ENCODE measurements at places on chromosomes 1 and 21. TPM values are rescaled to one million over a fixed set of nuclear protein-coding genes. Genes with fewer than 3 reads are reported as not detected.

DNA sequence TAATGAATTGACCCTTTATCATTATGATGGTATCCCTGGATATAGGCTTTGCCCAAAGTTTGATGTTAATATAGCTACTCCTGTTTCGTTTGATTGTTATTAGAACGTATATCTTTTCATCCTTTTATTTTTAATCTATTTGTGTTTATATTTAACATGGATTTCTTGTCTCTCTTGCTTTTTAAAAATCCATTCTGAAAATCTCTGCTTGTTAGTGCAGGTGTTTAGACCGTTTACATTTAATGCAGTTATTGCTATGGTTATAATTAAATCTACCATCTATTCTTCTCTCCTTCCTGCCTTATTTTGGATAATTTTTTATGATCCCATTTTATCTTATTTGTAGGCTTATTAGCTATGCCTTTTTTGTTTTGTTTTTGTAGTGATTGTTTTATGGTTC lies 12.4 kb downstream of the TSNAX start:
- DNase-seq, result no peak

- no peak for DNase-seq
These were observed 25.6 kb downstream of the PDC start for GRCh38 chr1:186435336-186435735.

- no peak for DNase-seq
These were observed 29.1 kb upstream of the ZNF281 start for GRCh38 chr1:200438911-200439310.

DNA sequence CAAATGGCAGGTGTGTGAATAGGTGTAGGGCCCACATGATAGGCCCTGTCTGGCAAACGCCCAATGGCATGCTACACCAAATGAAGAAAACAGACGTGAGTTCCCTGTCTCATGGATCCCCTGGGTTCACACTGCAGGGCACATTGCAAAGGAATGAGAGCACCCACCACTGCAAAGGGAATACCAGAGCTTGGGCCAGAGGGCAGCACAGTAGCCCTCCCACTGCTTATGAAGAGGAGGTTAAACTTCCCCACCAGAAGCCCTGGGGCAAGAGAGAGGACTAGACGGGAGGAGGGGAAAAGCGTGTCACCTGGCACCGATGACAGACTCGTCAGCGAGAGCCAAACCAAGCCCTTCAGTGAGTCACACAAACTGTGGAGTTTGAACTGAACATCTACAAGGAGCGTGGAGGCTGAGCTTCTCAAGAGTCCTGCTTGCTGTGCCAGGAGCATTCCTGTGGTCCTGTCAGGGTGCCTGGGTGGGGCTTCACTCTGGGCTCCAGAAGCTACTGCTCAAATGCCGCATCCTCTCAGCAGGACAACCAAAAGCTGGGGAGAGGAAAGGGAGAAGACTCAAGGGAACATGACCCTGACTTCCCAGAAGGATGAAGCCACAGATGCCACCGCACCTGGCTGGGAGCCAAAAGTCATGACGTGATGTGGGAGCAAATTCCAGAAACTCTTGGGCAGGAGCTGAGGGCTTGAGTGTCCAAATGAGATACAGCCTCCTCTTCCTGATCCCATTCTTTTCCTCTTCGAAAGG lies 61.1 kb downstream of the TOMM20 start:
- DNase-seq, result no peak

GRCh38 chr1:54542120-54542961 lies 5.7 kb upstream of the ACOT11 start:
- no peak for DNase-seq

GRCh38 chr1:94093996-94094395 lies 27.0 kb downstream of the ABCA4 start:
- no peak for DNase-seq

- DNase-seq, result peak; percentile 70
These were observed 9.7 kb downstream of the PLA2G2F start for GRCh38 chr1:20148571-20149500.

DNA sequence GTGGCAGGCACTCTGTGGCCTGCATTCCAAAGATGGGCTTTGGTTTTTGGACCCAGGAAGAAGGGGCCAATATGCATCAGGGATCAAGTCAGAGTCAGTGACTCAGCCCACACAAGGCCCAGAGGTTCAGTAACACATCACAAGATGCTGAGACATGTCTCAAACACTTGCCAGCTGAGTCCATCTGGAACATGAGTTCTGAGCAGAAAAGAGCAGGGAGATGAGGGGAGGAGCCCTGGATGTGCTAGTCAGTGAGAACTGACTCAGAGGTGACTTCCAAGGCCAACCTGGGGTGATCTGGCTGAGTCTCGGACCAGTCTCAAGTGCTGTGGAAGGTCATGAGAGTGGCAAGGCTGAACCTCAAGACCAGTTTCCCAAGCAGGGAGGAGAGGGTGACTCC lies 150.1 kb downstream of the CDC7 start:
- no peak for DNase-seq

- no peak for DNase-seq
These were observed 29.0 kb downstream of the SIM2 start for GRCh38 chr21:36727866-36728265.

- no peak for DNase-seq
These were observed 49.0 kb downstream of the BRINP2 start for GRCh38 chr1:177219554-177220458.

DNA sequence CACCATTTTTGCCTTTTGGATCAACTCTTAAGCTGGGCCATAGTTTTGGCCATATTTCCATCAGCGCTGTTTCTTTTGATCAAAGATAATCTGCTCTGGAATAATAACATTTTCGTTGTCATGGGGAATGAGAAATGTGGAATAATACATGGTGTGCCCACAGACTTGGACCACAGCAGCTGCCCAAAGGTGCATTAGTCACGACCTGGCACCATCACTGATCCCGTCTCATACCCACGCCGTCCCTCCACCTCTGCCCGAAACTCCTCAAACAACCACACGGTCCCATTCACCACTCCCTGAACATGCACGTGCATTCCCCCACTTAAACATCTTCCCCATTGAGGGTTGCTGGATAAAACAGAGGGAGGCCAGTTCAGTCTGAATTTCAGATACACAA lies 76.9 kb downstream of the SLC66A1 start:
- DNase-seq, result no peak

DNA sequence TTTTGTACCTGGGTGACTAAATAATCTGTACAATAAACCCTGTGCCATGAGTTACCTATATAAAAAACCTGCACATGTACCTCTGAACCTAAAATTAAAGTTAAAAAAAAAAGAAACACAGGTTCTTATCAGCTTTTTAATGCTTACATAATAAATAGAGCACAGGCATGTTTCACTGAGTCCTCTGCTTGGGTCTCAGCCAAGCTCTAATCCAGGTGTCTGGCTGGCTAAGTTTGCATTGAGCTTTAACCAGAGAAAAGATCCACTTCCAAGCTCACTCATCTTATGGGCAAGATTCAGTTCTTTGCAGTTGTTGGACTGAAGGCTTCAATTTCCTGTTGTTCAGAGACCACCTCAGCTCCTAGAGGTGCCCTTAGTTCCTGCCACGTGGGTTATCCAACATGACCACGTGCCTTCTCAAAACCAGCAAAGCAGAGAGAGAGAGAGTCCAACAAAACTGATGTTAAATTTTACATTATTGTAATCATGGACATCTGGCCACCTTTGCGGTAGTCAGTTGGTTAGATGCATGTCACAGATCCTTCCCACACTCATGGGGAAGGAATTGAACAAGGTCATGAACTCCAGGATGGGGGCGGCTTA lies 68.2 kb upstream of the TMPRSS2 start:
- DNase-seq, result no peak

GRCh38 chr1:37726751-37727585 lies 34.7 kb downstream of the CDCA8 start:
- DNase-seq, result no peak

DNA sequence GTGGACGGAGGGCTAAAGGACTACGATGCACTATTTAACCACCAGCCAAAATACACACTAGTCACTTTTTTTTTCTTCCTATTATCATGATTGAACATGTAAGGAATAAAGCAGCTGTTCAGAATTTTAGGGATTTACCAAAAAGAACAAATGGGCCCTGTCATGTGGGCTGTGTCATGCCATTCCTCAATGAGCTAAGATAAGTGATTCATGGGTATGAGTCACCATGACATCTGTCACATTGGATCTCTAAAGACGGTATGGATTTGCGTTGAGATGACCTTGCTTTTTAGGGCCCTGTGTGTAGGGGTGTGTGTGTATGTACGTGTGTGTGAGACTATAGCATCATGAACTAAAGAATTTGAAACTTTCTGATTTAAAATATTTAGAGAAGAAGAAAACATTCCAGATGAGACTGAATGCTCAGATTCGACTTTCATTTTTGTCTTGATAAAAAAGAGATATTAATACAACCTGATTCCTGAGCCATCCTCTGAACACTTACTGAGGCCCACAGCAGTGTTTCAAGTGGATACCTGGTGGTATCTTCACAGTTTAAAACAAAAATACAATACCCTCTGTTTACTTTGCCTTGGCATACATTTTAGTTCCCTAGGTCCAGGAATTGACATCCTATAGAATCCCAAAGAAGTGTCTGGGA lies 246.1 kb upstream of the DUSP10 start:
- DNase-seq, result no peak

GRCh38 chr1:193545171-193545570 lies 358.8 kb upstream of the B3GALT2 start:
- DNase-seq, result no peak

Gene MFSD2A
- total RNA-seq, result 2.5 TPM

Gene BLACAT1
- total RNA-seq, result not detected

Gene FAM163A
- total RNA-seq, result not detected

Gene GBP2
- 0.56 TPM for total RNA-seq

Gene IGSF21
- not detected for total RNA-seq

Gene AKT3
- 85.0 TPM for total RNA-seq
